ENCODE measurements at places on chromosomes 7 and 10. TPM values are rescaled to one million over a fixed set of nuclear protein-coding genes. Genes with fewer than 3 reads are reported as not detected.
A peak's percentile ranks its signal among the peaks of the same experiment; 100 is the strongest.

IGF2BP3 gene
- total RNA-seq = 47.9 TPM

- no peaks in the 10 kb centered on the region for H3K27me3 ChIP-seq
- no peak overlapping the region for H3K27ac ChIP-seq
- H3K4me3 ChIP-seq = no peak overlapping the region
- DNase-seq = no peak
- no peaks in the 10 kb centered on the region for H3K4me1 ChIP-seq
Measured at GRCh38 chr7:70795948-70796347, 336.0 kb upstream of the GALNT17 start.

DNA sequence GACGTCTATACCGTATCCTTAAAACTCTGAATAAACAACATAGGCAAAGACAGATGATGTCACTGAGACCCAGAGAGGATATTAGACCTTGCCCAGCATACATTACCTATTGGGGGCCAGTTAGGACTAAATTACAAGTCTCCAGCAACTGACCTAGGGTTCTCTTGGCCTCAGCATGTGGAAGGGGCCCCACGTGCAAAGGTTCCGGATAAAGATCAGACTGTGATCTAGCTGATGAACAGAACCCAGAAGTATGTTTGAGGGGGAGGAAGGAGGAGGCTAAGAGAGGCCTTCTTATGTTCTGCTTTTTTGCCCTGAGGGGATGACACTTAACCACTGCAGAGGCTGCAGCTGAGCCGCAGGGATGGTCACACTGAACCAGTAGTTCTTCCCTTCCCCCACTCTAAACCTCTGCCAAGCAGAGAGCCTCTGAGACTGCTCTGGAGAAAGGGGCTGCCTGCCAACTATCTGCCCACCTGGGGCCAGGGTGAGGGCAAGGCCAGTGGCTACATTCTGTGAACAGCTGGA, 24.0 kb upstream of the KMT2C start:
- peaks cover 20% of the 10 kb centered on the region for H3K4me1 ChIP-seq
- H3K27ac ChIP-seq = peak overlapping the region; percentile 64
- no peak for DNase-seq
- no peaks in the 10 kb centered on the region for H3K27me3 ChIP-seq
- no peak overlapping the region for H3K4me3 ChIP-seq
- no peaks in the 10 kb centered on the region for H3K36me3 ChIP-seq

DNA sequence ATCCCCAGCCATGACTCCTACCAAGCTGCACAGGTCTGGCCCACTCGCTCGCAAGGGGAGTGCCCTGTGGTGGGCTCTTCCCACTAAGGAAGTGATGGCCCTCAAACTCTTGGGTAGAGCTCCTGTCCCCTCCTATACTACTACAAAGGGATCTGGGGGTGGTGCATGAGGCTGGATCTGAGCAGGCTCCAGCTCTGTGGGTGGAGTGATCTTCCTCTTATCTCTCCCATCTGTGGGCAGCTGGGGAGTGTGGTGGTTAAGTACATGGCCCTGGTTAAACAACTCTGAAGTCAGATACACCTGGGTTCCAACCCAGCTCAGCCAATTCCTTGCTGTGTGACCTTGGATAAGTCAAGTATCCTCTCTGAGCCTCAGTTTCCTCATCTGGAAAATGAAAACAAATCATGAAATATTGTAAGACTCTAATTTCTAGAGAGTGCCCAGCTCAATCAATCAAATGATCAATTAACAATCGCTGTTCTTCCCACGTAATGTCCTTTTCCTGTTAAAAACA, 17.4 kb downstream of the DDIT4 start:
- H3K4me3 ChIP-seq = no peak overlapping the region
- H3K36me3 ChIP-seq = no peaks in the 10 kb centered on the region
- H3K4me1 ChIP-seq = peaks cover 8% of the 10 kb centered on the region
- no peak for DNase-seq

DNA sequence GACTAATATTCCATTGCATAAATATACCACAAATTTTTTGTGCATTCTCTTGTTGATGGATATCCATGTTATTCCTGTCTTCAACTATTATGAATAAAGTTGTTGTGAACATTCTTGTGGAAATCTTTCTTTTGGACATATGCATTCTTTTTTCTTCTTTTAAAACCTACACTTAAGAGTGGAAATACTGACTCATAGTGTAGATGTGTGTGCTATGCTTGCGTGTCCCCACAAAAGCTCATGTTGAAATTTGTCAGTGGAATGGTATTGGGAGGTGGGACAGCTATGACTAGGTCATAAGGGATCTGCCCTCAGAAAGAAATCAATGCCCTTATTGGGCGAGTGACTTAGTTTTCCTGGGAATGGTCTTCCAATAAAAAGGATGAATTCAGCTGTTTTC, 203.6 kb upstream of the PRSS58 start:
- DNase-seq = no peak
- H3K27me3 ChIP-seq = peaks cover 11% of the 10 kb centered on the region
- no peaks in the 10 kb centered on the region for H3K36me3 ChIP-seq
- no peak overlapping the region for H3K4me3 ChIP-seq
- H3K4me1 ChIP-seq = peaks cover 43% of the 10 kb centered on the region

- peaks cover 33% of the 10 kb centered on the region for H3K4me1 ChIP-seq
- H3K27ac ChIP-seq = peak overlapping the region; percentile 27
- H3K4me3 ChIP-seq = no peak overlapping the region
Measured at GRCh38 chr7:151725844-151726651, 150.9 kb downstream of the PRKAG2 start.

- H3K4me1 ChIP-seq = peaks cover 25% of the 10 kb centered on the region
- no peaks in the 10 kb centered on the region for H3K36me3 ChIP-seq
- H3K27ac ChIP-seq = no peak overlapping the region
Measured at GRCh38 chr10:76299501-76299900, 868.1 kb downstream of the LRMDA start.

DNA sequence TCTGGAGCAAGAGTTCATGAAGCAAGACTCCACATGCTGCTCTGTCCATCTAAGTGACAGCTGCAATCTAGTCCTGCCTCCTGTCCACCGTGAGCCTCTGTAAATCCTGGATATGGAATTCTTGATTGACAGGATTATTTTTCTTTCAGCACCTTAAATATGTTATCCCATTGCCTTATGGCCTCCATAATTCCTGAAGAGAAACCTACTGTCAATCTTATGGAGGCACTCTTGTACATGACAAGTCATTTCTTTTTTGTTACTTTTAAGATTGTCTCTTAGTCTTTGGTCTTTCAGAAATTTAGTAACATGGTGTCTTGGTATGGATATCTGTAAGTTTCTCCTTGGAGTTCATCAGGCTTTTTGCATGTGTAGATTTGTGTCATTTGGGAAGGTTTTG, 82.8 kb downstream of the NPSR1 start:
- peaks cover 14% of the 10 kb centered on the region for H3K27me3 ChIP-seq
- no peak overlapping the region for H3K27ac ChIP-seq
- DNase-seq = no peak

DNA sequence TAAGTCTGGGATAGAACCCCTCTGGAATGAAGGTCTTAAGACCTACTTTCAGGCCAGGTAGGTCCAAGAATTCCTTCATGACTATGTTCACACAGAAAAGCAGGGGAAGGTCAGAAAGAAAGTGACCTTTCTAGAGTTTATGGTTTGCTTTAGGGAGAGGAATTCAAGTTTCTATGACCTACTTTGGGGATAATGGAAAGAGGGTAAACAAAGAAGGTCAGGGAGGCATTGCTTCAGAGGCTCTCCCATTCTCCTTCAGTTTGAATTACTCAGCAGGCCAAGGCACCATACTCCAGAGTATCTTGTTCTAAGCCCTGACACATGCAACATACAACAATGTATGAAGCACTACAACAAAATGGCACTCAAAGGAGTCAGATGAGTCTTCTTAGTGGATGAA, 11.5 kb upstream of the MACC1 start:
- H3K27ac ChIP-seq = no peak overlapping the region
- DNase-seq = no peak
- no peaks in the 10 kb centered on the region for H3K27me3 ChIP-seq
- H3K4me1 ChIP-seq = peaks cover 8% of the 10 kb centered on the region
- H3K36me3 ChIP-seq = no peaks in the 10 kb centered on the region

Measured in chondrocyte (in vitro differentiated cells).